ENCODE measurements at places on chromosomes 1 and 21. TPM values are rescaled to one million over a fixed set of nuclear protein-coding genes. Genes with fewer than 3 reads are reported as not detected.

Gene S100A14
- total RNA-seq, result 6.2 TPM

Gene PLCH2
- total RNA-seq, result not detected

Gene ARHGAP29
- 67.3 TPM for total RNA-seq

Gene ATP8B2
- 123 TPM for total RNA-seq

Gene S100A9
- 33.4 TPM for total RNA-seq

Gene SIK1
- 6.4 TPM for total RNA-seq

Gene ANKRD65
- total RNA-seq, result 3.0 TPM

Gene TBX15
- total RNA-seq, result not detected

DNA sequence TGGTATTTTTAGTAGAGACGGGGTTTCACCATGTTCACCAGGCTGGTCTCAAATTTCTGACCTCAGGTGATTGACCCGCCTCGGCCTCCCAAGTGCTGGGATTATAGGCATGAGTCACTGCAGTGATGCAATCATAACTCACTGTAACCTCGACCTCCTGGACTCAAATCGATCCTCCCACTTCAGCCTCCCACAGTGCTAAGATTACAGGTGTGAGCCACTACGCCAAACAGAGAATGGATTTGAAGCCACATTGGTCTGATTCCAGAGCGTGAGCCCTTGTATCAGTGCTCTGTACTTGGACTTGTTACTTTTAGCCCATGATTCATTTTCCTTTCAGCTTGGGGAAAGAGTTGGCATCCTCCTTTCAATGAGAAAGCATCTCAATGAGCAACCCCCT, 14.9 kb upstream of the ZNF683 start:
- H3K27me3 ChIP-seq, result no peaks in the 10 kb centered on the region
- no peaks in the 10 kb centered on the region for H3K4me1 ChIP-seq
- H3K36me3 ChIP-seq, result no peaks in the 10 kb centered on the region
- H3K27ac ChIP-seq, result no peak overlapping the region

GRCh38 chr1:77382366-77382765, 100.5 kb downstream of the AK5 start:
- no peak overlapping the region for H3K27ac ChIP-seq
- no peaks in the 10 kb centered on the region for H3K27me3 ChIP-seq
- H3K4me1 ChIP-seq, result no peaks in the 10 kb centered on the region
- no peak overlapping the region for H3K4me3 ChIP-seq
- DNase-seq, result no peak

DNA sequence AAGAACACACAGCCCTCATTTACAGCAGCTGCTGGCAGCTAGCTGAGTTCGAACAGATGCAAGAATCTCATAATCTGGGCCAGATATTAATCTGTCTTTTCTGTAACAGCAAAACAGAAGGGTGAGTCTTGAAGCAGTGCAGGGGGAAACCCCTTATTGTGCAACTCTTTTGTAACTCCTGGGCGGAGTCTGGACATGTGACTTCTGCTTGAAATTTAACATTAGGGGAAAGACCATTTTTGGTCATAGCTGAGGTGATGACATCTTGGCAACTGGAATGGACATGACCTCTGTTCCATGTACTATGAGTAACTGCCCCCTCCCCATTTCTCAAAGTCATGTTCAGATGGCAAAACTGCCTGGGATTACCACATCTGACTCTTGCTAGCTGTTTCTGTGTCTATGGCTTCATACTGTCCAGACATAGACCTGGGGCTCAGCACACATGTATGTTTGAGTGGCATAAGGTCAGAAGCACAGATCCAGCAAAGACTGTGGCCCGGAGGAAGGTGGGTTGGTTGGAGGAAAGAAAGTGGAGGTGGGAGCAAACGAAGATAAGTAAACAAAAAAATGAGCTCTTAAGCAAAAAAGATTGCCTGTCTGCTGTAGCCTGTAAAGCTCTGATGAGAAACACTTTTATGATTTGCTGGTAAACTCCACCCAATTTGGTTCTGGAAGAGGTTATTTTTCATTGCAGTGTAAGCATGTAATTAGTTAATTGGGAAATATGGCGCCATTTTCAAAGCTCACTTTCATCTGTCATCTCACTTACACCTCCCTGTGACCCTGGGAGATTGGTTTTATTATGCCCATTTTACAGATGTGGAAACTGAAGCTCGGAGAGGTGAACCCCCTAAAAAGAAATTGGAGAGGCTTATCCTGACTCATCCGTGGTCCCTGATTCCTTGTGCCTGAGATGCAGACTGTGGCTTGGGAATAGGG, 26.1 kb downstream of the ETS2 start:
- H3K27me3 ChIP-seq, result no peaks in the 10 kb centered on the region
- no peak overlapping the region for H3K4me3 ChIP-seq
- peaks cover 5% of the 10 kb centered on the region for H3K4me1 ChIP-seq
- peak overlapping the region; percentile 51 for H3K27ac ChIP-seq
- DNase-seq, result peak; percentile 95

DNA sequence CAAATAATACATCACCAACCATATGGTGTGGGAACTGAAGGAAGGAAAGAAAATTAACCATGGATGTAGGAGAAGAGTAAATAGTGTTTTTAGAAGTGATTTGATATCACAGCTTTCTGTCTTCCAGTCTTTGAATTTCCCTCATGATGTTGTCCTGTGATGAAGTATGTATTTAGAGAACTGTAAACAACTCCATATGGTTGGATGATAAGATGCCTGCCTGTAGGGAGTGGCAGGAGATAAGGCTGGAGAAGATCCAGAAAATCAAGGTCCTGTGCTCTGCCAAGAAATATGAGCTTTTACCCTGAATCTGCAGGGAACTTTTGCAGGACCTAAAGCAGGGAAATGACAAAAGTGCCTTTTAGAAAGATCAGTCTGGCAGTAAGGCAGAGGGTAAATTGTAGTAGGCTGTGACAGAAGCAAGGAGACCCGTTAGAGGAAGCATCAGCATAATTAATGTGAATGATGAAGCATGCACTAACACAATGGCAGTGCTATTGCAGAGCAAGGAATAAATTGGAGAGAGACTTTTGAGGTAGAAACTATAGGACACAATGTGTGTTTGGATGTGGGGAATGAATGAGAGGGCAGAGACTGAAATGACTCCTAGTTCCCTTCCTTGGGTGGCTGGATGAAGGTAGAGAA, 21.9 kb downstream of the CEPT1 start:
- no peak overlapping the region for H3K4me3 ChIP-seq
- no peaks in the 10 kb centered on the region for H3K4me1 ChIP-seq
- H3K27ac ChIP-seq, result no peak overlapping the region

DNA sequence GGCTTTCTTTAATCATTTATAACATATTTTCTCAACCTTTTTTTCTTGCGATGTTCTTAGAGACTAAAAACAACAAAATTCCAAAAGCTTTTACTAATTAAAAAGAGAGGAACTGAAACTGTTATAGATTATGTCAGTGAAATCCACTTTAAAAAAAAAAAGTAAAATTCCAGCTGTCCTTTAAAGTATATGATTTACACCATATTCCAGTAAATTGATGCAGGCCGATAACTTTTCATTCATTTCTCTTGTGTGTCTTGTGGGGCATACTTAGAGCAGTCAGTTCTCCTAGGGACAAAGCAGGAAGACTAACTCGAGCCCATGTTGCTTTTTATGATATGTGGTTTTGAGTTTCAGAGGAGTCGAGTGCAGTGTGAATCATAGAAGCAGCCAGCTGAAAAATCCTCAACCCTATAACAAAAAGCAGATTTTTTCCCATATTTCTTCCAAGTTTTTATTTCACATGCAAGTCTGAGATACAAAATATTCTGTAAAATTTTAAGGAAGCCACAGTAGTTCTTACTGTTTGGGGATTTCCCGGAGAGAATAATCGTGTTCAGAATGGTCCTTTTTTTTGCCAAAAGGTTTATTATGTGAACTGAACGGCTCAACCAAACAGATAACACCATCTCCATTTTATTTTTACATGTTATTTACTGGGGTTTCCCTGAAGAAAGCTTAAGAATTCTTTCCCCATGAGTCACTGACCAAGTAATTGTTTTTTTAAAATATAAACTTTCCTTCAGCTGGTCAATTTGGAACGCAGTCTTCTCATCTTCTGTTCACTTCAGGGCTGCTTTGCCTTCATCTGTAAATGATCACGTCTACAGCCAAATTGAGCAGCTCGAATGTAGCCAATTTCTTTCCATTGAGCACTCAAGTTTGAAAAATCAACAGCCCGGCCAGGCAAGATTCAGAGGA, 77.0 kb upstream of the C1orf105 start:
- no peaks in the 10 kb centered on the region for H3K36me3 ChIP-seq
- H3K27me3 ChIP-seq, result no peaks in the 10 kb centered on the region
- peaks cover 11% of the 10 kb centered on the region for H3K4me1 ChIP-seq
- H3K27ac ChIP-seq, result peak overlapping the region; percentile 77
- no peak overlapping the region for H3K4me3 ChIP-seq
- no peak for DNase-seq

DNA sequence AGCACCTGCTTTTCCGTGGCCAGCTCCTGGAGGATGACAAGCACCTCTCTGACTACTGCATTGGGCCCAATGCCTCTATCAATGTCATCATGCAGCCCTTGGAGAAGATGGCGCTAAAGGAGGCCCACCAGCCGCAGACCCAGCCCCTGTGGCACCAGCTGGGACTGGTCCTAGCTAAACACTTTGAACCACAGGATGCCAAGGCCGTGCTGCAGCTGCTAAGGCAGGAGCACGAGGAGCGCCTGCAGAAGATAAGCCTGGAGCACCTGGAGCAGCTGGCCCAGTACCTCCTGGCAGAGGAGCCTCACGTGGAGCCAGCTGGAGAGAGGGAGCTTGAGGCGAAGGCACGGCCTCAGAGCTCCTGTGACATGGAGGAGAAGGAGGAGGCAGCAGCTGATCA, 413 bp downstream of the UBL4B start:
- no peak overlapping the region for H3K27ac ChIP-seq
- no peaks in the 10 kb centered on the region for H3K36me3 ChIP-seq
- H3K4me3 ChIP-seq, result no peak overlapping the region
- no peak for DNase-seq

DNA sequence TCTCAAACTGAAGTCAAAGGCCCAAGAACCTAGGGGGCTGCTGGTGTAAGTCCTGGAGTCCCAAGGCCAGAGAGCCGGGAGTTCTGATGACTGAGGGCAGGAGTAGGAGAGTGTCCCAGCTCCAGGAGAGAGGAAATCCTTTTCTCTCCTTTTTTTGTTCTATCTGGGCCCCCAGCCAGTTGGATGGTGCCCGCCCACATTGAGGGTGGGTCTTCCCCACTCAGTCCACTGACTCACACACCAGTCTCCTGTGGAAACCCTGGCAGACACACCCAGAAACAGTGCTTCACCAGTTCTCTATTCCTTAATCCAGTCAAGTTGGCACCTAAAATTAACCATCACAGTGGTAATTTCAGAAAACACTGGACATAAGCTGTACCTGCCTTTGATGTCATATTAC, 12.7 kb upstream of the WDR26 start:
- H3K4me3 ChIP-seq, result no peak overlapping the region
- DNase-seq, result no peak
- no peak overlapping the region for H3K27ac ChIP-seq
- H3K27me3 ChIP-seq, result no peaks in the 10 kb centered on the region
- no peaks in the 10 kb centered on the region for H3K4me1 ChIP-seq

DNA sequence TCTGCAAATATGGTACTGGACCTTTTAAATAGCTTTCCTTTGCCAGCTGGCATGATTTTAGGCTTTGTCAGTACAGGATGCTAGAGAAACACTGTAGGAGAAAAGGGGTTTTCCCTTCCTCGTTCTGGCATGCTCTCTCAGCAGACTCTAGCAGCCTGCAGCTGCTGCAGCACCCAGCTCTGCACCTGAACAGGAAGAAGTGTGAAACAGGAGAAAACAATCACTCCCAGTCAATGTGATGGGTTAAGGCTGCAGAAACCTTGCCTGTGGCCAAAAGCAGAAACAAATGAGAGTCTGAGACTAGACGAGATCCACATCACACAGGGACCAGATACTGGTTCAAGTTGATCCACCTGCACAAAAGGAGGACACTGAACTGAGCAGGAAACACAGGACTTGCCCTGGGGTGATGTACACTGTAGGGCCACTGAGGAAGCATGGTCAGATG, 21.2 kb downstream of the OVGP1 start:
- no peak overlapping the region for H3K27ac ChIP-seq
- no peak for DNase-seq
- H3K4me1 ChIP-seq, result no peaks in the 10 kb centered on the region
- no peak overlapping the region for H3K4me3 ChIP-seq
- no peaks in the 10 kb centered on the region for H3K36me3 ChIP-seq

DNA sequence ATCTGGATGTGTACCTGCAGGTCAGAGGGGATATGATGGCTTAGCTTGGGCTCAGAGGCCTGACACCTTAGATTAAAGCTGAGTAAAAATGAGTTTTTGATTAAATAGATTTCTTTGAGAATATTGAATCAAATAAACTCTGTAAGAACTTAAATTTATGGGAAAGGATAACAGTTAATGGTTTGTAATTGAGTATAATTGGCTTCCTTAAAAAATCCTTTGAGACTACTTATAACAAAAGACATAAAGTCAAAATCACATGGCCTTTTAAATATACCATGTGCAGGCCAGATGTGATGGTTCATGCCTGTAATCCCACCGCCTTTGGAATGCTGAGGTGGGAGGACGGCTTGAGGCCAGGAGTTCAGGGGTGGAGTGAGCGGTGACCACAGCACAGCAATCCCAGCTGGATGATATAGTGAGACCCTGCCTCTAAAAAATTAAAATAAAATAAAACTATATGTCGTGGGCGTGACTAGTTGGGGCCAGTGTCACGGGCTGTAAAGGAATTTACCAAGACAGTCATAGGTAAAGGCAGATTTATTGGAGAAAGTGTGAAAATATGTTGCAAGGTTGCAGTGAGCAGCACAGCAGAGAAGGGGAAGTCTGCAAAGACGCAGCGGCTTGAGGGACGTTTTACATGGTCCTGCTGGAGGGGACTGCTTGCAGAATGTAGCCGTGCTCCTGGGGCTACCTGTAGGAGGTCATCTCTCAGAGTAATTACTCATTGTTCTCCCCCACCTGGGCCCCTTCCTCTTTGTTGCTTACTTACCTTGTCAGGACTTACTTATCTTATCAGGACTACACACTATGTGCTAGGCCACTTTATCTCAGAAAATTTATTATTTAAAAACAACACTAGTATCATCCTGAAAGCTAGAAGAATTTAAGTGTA, 122.3 kb downstream of the ZMYM4 start:
- no peak overlapping the region for H3K27ac ChIP-seq
- H3K4me3 ChIP-seq, result no peak overlapping the region
- H3K36me3 ChIP-seq, result no peaks in the 10 kb centered on the region
- no peaks in the 10 kb centered on the region for H3K4me1 ChIP-seq
- H3K27me3 ChIP-seq, result no peaks in the 10 kb centered on the region

All from uterus (tissue), 4 donors.